ENCODE measurements at places on chromosomes 11 and 22.
A peak's percentile ranks its signal among the peaks of the same experiment; 100 is the strongest.

- DNase-seq = no peak
Observed at GRCh38 chr22:29044657-29045176, 16.9 kb downstream of the C22orf31 start.

GRCh38 chr22:22548317-22548716, 10.7 kb downstream of the PRAME start:
- no peak for DNase-seq

- no peak for DNase-seq
Observed at GRCh38 chr22:26471522-26471921, 12.1 kb downstream of the HPS4 start.

- no peak for DNase-seq
Observed at GRCh38 chr11:81959341-81959740, 774.3 kb downstream of the FAM181B start.

GRCh38 chr22:39622881-39623367, 52.4 kb downstream of the CACNA1I start:
- DNase-seq = peak; percentile 35
